ENCODE measurements at places on chromosomes 7 and 10.

DNA sequence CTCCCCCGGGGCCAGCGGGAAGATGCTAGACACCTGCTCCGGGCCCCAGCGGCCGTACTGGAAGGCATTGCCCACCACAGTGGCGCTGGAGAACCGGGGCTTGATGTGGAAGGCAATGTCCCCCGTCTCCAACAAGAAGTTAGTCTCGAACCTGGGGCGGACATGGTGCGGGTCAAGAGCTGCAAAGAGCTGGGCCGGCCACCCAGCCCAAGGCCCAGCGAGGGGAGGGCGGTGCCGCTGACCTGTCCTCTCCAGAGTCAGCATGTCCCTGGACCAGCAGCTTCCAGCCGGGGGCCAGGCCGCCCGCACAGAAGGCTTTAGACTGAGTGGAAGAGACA is 551 bp downstream of the GRIFIN start:
- no peak for DNase-seq

- no peak for DNase-seq
Measured at GRCh38 chr10:100507357-100507732, 12.3 kb downstream of the SEC31B start.

DNA sequence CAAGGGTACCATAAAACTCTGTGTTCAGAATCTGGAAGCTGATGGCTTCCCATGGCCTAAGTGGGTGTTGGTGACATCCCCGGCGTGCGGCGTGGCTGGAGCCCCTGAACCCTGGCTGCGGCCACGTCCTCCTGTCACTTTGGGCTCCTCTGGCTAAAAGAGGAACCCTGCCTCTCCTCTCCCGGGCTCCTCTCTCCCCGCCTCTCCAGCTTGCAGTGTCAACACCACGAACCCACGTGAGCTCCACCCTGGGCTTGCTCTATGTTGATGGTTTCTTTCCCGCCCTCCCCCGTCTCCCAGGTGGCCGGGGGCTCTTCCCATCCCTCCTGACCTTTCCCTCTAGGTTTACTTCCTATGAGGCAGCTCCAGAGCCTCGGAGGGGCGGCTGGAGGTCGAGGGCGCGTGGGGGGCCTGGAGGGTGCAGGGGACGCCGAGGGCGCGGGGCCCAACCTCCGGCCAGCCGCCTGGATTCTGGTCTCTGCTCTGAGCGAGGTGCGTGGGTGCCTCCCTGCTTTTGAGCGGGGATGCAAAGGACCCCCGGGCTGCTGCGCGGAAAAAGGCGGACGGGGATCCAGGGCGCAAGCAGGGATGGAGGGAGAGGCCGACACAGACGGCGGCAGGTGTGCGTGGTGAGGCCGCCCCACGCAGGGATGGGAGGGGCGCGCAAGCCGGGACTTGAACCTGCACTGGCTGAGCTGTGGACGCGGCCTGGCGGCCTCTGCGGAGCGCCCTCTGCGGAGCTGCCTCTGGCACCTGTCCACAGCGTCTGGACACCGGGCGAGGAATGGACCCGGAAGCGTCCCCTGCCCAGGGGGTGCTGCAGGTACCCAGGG is 115.5 kb upstream of the DIP2C start:
- no peak for DNase-seq

- DNase-seq: no peak
Measured at GRCh38 chr10:93415693-93416092, 66.4 kb downstream of the MYOF start.

DNA sequence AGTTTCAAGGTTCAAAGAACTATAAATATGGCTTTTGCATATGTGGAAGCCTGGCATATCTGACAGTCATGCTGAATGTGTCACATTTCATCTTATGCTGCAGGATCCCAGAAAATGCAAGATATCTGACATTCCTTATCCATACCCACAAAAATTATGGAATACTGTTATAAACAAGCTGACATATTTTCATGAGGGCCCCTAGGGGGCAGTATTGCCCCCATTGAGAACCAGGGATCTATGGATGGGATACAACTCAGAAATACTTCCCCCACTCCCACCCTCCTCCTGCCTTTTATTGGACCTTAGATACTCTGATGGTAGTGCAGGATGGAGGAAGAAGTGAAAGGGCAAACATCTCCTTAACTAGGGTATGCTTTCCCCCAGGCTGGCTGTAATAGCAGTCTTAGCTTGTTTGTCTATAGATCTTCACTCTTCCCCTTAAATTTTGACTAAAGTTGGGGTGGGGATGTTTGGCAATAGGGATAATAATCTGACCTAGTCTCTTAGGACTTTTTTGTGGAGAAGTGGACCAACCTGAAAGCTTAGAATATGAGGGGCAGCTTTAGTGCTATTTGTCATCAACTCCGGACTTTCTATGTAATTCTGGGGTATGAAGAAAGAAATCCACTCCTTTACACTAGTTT is 3.5 kb upstream of the GNGT1 start:
- DNase-seq: no peak

DNA sequence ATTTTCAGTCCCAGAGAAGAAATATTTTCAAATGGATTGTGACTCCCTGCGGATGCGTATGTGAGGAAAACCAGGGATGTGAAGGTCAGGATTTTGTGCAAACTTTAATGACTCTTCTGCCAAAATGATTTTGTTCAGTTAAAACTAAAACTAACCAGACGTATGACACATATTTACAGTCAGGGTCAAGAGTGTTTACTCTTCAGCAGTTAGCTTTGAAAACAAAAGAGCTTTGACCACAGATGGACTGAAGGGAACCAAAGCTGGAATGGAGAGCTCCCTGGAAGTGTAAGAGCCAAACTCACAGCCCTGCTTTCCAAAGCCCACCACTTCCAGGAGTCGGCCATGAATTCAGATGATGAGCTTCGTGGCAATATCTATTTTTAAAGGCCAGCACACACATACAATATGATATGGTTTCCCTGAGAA is 15.5 kb downstream of the SVIL start:
- peak; percentile 48 for DNase-seq

GRCh38 chr10:35289198-35289597 is 47.1 kb upstream of the CCNY start:
- DNase-seq: no peak

GRCh38 chr10:123536176-123536845 is 129.8 kb upstream of the GPR26 start:
- no peak for DNase-seq

DNA sequence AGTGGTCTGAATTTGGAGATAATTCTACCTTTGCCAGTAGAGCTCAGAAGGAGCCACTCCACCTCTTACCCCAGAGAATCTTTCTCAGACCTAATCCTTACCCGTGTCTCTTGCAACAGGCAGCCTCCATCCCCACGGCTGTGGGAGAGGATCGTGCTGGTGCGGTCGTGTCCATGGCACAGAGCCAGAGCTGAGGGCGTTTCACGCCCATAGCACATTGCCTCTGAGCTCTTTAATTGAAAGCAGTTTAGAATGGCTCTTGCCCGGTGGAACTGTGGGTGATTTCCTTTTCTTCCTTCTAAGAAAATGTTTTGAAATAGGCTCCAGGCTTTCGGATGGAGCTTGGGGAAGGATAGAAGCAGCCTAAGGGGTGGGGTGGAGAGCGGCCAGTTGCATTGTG is 41.5 kb downstream of the PRF1 start:
- peak; percentile 47 for DNase-seq

DNA sequence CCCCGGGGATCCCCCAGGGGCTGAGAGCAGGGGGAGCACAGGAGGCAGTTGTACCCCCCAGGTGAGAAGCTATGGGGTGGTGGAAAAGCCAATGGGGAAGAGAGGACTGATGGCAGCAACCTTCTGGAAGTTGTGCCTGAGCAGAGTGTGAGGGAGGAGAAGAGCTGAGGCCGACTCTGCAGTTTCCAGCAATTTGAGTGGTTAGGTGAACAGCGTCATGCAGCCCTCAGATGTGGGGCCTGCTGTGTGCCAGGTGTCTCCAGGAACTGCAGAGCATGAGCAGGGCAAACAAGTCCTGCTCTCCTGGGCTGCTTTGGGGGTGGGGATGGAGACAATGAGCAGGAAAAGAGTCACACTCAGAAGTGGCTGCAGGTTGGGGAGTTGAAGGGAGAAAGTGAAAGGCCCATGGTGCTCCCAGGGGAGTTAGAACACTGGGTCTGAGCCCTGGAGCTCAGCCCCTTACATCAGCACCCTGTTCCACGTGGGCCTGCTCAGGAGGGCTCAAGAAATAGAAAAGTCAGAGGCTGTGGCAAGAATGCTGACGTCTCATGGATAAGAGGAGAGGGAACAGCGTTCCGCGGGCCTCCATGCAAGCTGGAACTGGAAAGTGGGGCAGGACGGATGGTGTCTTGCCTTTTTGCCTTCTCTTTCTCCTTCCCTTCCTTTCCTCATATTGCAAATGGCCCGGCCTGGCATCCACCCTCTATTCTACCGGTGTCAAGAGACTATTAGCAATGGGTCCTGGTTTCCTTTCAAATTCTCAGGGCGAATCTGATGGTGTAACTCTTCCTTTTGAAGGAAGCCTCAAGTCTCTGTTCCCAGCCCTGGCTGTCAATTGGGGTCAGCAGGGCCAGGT is 4.0 kb upstream of the AFAP1L2 start:
- DNase-seq: no peak

DNA sequence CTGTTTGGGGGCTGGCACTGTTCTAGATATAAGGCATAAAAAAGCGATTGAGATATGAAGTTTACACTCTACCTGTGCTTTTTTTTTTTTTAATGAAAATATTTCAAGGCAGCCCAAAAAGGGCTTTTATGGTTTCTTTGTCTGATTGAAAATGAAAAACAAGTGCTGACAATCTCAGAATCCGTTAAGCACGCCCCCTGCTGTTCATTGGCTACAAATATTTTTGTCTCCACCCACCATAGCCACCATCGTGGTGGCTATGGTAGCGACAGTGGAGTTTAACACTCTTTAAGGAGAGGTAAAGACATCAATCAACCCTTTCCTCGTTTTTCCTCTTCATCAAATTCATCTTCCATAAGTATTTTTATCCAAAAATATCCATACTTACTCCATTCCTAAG is 94.2 kb downstream of the CD36 start:
- DNase-seq: no peak

GRCh38 chr7:33035776-33036175 is 26.8 kb downstream of the NT5C3A start:
- no peak for DNase-seq

GRCh38 chr10:70750156-70750703 is 34.9 kb downstream of the TBATA start:
- DNase-seq: no peak

Measured in AG09319 (cell line).